ENCODE measurements at places on chromosomes 2 and 18. TPM values are rescaled to one million over a fixed set of nuclear protein-coding genes. Genes with fewer than 3 reads are reported as not detected.

HOXD13 gene
- not detected for total RNA-seq

MAPRE2 gene
- 7.4 TPM for total RNA-seq

DYNAP gene
- not detected for total RNA-seq

ARL5A gene
- 52.2 TPM for total RNA-seq

ASIC4 gene
- total RNA-seq = not detected

CRYGD gene
- not detected for total RNA-seq

REG3G gene
- total RNA-seq = 0.35 TPM

MTX2 gene
- total RNA-seq = 28.1 TPM

GRCh38 chr2:159712929-159713420 lies 669 bp downstream of the MARCHF7 start:
- H3K4me3 ChIP-seq = peak overlapping the region; percentile 80
- no peaks in the 10 kb centered on the region for H3K27me3 ChIP-seq
- DNase-seq = no peak
- peaks cover 6% of the 10 kb centered on the region for H3K4me1 ChIP-seq
- H3K27ac ChIP-seq = peak overlapping the region; percentile 93

DNA sequence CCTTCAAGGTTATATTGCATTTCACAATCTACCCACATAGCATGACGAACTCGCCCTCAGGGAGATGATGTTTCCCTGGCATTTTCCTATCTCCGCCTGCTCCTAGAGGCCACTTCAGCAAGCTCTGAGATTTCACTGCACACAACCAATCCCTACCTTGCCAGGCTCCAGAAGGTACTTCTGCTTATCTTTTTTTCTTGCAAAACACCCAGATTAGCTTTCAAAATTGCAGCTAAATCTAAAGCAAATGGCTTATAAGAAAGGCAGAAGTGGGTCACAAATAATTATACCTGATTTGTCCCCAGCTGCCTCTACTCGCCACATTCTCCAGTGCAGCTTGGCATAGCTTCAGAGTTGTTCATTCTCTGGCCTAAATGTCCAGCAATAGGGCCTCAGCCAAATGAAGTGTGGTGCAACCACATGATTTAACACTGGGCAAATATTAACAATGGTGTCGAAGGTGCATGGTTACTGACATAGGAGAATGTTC lies 32.4 kb upstream of the MRPL19 start:
- no peaks in the 10 kb centered on the region for H3K36me3 ChIP-seq
- no peaks in the 10 kb centered on the region for H3K4me1 ChIP-seq
- no peak overlapping the region for H3K4me3 ChIP-seq
- DNase-seq = no peak

- H3K27ac ChIP-seq = no peak overlapping the region
- no peaks in the 10 kb centered on the region for H3K36me3 ChIP-seq
- H3K4me1 ChIP-seq = no peaks in the 10 kb centered on the region
- no peak for DNase-seq
These were observed 119.8 kb downstream of the CELF4 start for GRCh38 chr18:37445836-37446235.

DNA sequence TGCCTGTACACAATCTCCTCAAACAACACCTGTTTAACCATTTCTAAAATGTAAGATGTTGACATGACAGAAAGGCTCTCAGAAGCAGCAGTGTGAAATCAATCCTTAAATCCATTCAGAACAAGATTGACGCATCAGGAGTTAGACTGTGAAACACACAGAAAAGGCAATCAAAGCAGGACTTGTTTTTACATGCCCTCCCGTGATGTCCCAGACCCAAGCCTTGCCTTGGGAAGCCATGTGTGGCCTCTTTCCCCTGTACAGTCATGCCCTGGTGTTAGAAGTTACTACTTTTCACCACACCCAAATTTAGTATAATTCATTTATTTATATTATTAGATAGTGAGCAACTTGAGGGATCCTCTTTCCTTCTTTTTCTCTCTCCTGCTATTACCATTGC lies 115.7 kb downstream of the NCKAP5 start:
- no peaks in the 10 kb centered on the region for H3K4me1 ChIP-seq
- H3K27ac ChIP-seq = no peak overlapping the region
- DNase-seq = no peak

GRCh38 chr2:219561179-219562048 lies 9.9 kb downstream of the OBSL1 start:
- no peaks in the 10 kb centered on the region for H3K27me3 ChIP-seq
- H3K4me1 ChIP-seq = no peaks in the 10 kb centered on the region
- H3K36me3 ChIP-seq = no peaks in the 10 kb centered on the region
- DNase-seq = no peak
- H3K27ac ChIP-seq = no peak overlapping the region

DNA sequence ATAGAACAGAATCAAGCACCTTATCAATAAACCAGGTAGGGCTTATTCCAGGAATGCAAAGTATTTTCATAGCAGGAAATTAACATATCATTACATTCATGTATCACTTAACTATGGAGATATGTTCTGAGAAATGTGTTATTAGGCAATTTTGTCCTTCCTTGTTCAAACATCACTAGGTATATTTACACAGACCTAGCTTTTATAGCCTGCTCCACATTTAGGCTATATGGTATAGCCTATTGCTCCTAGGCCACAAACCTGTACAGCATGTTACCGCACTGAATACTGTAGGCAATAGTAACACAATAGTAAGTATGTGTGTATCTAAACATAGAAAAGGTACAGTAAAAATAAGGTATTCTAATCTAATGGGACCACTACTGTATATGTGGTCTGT lies 82.8 kb upstream of the KCTD1 start:
- H3K27me3 ChIP-seq = no peaks in the 10 kb centered on the region
- no peaks in the 10 kb centered on the region for H3K36me3 ChIP-seq
- no peaks in the 10 kb centered on the region for H3K4me1 ChIP-seq
- no peak overlapping the region for H3K4me3 ChIP-seq
- DNase-seq = no peak
- no peak overlapping the region for H3K27ac ChIP-seq

DNA sequence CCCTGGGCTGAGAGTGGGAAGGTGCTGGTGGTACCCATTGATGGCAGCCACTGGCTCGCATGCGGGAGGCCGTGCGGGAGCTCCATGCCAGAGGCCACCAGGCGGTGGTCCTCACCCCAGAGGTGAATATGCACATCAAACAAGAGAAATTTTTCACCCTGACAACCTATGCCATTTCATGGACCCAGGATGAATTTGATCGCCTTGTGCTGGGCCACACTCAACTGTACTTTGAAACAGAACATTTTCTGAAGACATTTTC lies 12.9 kb upstream of the UGT1A1 start:
- DNase-seq = no peak
- H3K36me3 ChIP-seq = no peaks in the 10 kb centered on the region
- H3K4me3 ChIP-seq = no peak overlapping the region
- no peaks in the 10 kb centered on the region for H3K4me1 ChIP-seq
- no peak overlapping the region for H3K27ac ChIP-seq

- H3K4me1 ChIP-seq = no peaks in the 10 kb centered on the region
- H3K4me3 ChIP-seq = no peak overlapping the region
- DNase-seq = no peak
- H3K27ac ChIP-seq = no peak overlapping the region
These were observed 37.1 kb upstream of the ASAP2 start for GRCh38 chr2:9169349-9170107.

DNA sequence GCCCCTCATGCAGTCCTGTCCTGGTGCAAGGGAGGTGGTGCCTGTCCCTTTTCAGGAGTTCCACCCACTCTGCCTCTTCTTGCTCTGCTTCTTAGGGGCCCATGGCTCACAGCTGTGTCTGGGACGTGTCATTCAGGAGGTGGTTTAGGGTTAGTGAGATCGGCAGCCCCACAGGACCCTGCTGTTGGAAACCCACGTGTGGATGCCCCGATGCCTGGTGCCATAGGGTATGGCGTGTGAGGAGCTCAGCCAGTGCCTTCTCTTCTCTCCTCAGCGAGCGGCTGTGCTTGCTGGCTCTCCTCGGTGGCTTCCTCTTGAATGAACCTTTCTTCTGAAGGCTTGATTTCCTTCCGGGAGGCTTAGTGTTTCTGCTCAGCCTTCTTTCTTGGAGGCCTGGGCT lies 55.2 kb downstream of the LDLRAD4 start:
- H3K27me3 ChIP-seq = no peaks in the 10 kb centered on the region
- H3K4me3 ChIP-seq = no peak overlapping the region
- DNase-seq = no peak
- H3K36me3 ChIP-seq = no peaks in the 10 kb centered on the region
- no peak overlapping the region for H3K27ac ChIP-seq
- peaks cover 11% of the 10 kb centered on the region for H3K4me1 ChIP-seq

DNA sequence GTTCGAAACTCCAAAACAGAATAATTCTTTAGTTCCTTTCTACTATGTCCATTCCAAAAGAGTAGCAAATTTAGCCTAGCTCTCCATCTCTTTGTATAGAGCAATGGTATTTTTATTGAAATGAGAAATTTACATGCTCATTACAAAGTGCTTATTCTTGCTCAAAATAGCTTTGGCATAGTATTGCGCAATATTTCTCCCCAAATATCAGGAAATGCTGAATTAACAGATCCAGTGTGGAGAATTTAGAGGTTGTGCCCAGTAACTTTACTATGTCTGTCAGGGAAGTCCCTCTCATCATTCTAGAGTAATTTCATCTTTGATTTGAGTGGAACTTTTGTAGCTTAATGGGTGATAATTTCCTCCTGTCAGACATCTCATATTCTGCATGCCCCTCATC lies 425.9 kb upstream of the PIK3C3 start:
- DNase-seq = no peak
- H3K4me1 ChIP-seq = no peaks in the 10 kb centered on the region
- H3K36me3 ChIP-seq = no peaks in the 10 kb centered on the region
- H3K27ac ChIP-seq = no peak overlapping the region
- no peak overlapping the region for H3K4me3 ChIP-seq

DNA sequence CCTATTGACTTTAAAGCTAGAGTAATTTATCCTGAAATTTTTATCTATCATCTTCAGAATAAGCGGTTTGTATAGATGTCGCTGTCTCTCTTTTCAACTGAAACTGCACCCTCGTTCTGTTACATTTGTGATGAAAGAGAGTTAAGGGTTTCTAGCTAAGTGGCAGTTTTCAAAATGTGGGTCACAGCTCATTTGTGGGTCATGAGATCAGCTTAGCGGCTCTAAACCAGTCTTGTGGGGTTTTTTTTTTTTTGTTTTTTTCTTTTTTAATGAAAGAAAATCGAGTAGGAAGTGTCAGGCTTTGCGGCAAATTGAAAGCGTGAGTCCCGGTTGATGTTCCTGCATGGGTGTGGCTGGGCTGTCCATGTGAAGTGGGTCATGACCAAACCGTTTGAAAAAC lies 31.2 kb downstream of the SALL3 start:
- no peak for DNase-seq
- H3K4me1 ChIP-seq = no peaks in the 10 kb centered on the region
- H3K27me3 ChIP-seq = no peaks in the 10 kb centered on the region
- H3K4me3 ChIP-seq = no peak overlapping the region
- no peaks in the 10 kb centered on the region for H3K36me3 ChIP-seq

GRCh38 chr18:10143596-10143995 lies 229.8 kb downstream of the VAPA start:
- H3K4me1 ChIP-seq = no peaks in the 10 kb centered on the region
- H3K36me3 ChIP-seq = no peaks in the 10 kb centered on the region
- H3K27me3 ChIP-seq = no peaks in the 10 kb centered on the region
- H3K4me3 ChIP-seq = no peak overlapping the region

- no peak for DNase-seq
- H3K27ac ChIP-seq = no peak overlapping the region
- H3K36me3 ChIP-seq = no peaks in the 10 kb centered on the region
- H3K4me1 ChIP-seq = no peaks in the 10 kb centered on the region
These were observed 402.4 kb upstream of the LRRTM1 start for GRCh38 chr2:80706951-80707350.

DNA sequence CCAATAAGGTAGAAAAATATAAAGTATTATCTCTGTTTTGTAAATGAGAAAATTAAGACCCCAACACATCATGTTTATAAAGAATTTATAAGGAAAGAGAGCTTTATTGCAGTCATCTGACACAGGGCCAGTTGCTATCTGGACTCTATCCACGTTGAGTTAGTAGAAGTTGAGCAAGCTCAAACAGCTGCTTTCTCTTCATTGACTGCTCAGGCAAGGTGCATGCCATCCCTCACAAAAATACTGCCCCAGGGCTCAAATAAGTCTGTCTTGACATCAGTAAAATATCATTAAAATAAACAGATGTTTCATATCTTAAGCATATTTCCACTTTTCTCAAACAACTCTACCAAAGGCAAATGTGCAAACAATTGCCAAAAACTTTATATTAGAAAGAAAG lies 14.8 kb downstream of the COL5A2 start:
- H3K4me3 ChIP-seq = no peak overlapping the region
- peak; percentile 58 for DNase-seq
- no peaks in the 10 kb centered on the region for H3K36me3 ChIP-seq
- no peaks in the 10 kb centered on the region for H3K27me3 ChIP-seq
- peak overlapping the region; percentile 57 for H3K27ac ChIP-seq

GRCh38 chr2:137838255-137839092 lies 125.8 kb upstream of the HNMT start:
- DNase-seq = no peak
- H3K36me3 ChIP-seq = no peaks in the 10 kb centered on the region
- H3K4me1 ChIP-seq = no peaks in the 10 kb centered on the region
- H3K27ac ChIP-seq = no peak overlapping the region
- no peak overlapping the region for H3K4me3 ChIP-seq

- no peak overlapping the region for H3K27ac ChIP-seq
- H3K27me3 ChIP-seq = no peaks in the 10 kb centered on the region
- no peaks in the 10 kb centered on the region for H3K36me3 ChIP-seq
- H3K4me3 ChIP-seq = no peak overlapping the region
- DNase-seq = no peak
- H3K4me1 ChIP-seq = no peaks in the 10 kb centered on the region
These were observed 214.2 kb upstream of the RAB6C start for GRCh38 chr2:129765326-129765677.

- H3K4me3 ChIP-seq = no peak overlapping the region
- H3K27me3 ChIP-seq = no peaks in the 10 kb centered on the region
- H3K27ac ChIP-seq = no peak overlapping the region
These were observed 118.7 kb downstream of the HAUS1 start for GRCh38 chr18:46222710-46223360.

DNA sequence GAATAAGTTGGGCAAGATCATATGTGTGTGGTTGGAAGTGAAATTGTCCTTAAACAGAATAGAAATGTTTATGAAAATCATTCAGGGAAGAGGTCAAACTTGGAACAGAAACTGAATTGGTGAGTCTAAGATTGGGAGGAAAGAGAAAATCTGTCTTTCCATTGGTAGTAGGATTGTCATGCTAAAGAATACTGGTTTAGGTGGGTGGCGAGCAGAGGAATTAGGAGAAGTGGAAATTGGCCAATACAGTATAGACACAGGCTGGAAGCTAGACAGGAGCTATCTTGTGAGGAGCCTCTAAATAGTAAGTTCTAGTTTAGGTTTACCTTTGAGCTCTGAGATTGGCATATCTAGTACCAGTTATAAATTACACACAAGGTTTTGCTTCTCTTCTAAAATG lies 80.9 kb upstream of the KYNU start:
- no peaks in the 10 kb centered on the region for H3K27me3 ChIP-seq
- H3K27ac ChIP-seq = no peak overlapping the region
- H3K4me3 ChIP-seq = no peak overlapping the region
- DNase-seq = no peak

- no peaks in the 10 kb centered on the region for H3K36me3 ChIP-seq
- H3K4me3 ChIP-seq = no peak overlapping the region
- DNase-seq = no peak
- no peaks in the 10 kb centered on the region for H3K27me3 ChIP-seq
These were observed 22.3 kb downstream of the COL4A3 start for GRCh38 chr2:227186751-227187150.

- DNase-seq = no peak
- no peaks in the 10 kb centered on the region for H3K36me3 ChIP-seq
- no peaks in the 10 kb centered on the region for H3K4me1 ChIP-seq
- H3K27ac ChIP-seq = no peak overlapping the region
- H3K27me3 ChIP-seq = no peaks in the 10 kb centered on the region
These were observed 88.6 kb upstream of the CDH20 start for GRCh38 chr18:61244632-61245031.

GRCh38 chr2:108956375-108956774 lies 32.6 kb downstream of the EDAR start:
- no peak overlapping the region for H3K4me3 ChIP-seq
- no peak for DNase-seq
- H3K4me1 ChIP-seq = no peaks in the 10 kb centered on the region
- H3K27ac ChIP-seq = no peak overlapping the region
- no peaks in the 10 kb centered on the region for H3K36me3 ChIP-seq
